Karpas-422 (cell line): ENCODE measurements at places on chromosomes 16 and 17. TPM values are rescaled to one million over a fixed set of nuclear protein-coding genes. Genes with fewer than 3 reads are reported as not detected.

DCTPP1 gene
- total RNA-seq, result 31.3 and 48.5 TPM in 2 replicates

TBC1D3K gene
- not detected in 2 replicates for total RNA-seq

TLCD2 gene
- total RNA-seq, result not detected in 2 replicates

KRTAP4-8 gene
- not detected in 2 replicates for total RNA-seq

HS3ST3A1 gene
- total RNA-seq, result not detected in 2 replicates

PRKCB gene
- total RNA-seq, result 9.0 and 21.7 TPM in 2 replicates

TP53TG3B gene
- total RNA-seq, result not detected in 2 replicates

CLDN9 gene
- not detected in 2 replicates for total RNA-seq

GPR139 gene
- total RNA-seq, result not detected in 2 replicates

PRSS33 gene
- not detected in 2 replicates for total RNA-seq

TPSG1 gene
- not detected in 2 replicates for total RNA-seq
